Fibroblast of mammary gland (primary cell): ENCODE measurements at places on chromosomes 2 and 18.
A peak's percentile ranks its signal among the peaks of the same experiment; 100 is the strongest.

DNA sequence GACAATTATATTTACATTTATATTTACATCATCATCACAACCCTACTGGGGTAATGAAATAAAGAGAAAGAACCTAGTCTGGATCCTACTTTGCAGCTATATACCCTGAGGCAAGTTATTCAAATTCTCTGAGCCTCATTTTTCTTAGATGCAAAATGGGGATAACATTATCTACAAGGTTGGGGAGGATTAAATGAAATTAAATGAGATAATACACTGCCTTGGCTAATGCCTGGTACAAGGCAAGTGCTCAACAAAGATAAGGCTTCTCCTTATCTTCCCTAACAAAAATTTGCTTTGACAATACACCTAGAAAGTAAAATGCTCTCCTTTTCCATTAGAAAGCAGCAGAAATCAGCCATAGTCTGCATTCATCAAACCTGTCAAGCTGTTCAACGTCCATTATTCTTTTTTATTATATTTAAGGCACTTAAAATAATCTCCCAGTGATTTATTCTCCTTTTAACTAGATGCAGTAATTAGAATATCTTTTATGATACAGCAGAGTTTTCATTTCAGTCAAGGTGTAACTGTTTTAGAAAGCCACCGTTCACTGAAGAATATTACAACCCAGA lies 44.8 kb downstream of the TCF4 start:
- no peak for DNase-seq

GRCh38 chr2:15772681-15773080 lies 167.7 kb upstream of the MYCN start:
- DNase-seq = no peak

GRCh38 chr2:197191940-197192322 lies 118.6 kb downstream of the ANKRD44 start:
- no peak for DNase-seq

GRCh38 chr2:172172513-172173173 lies 69.9 kb upstream of the DLX2 start:
- peak; percentile 26 for DNase-seq

GRCh38 chr2:182912518-182912915 lies 46.1 kb upstream of the FRZB start:
- DNase-seq = no peak

DNA sequence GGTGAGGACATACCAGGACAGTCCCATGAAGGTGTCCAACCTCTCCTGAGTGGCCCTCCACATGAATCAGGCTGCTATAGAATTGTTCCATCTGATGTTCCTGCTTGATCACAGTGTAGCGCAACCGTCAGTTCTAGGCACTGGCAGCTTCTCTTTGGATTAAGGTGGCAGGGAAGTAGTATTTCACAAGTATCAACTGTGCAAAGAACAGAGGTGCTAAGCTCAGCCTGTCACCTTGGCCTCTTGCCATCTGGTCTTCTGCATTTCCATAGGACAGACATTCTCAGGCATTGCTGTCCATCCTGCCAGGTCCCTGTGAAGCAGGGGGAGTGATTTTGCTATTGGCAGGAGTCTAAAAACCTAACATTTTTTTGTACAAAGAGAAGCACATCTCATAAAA lies 182.2 kb upstream of the EPAS1 start:
- no peak for DNase-seq

GRCh38 chr2:152573168-152573567 lies 144.1 kb downstream of the PRPF40A start:
- DNase-seq = peak; percentile 97

- DNase-seq = no peak
Measured at GRCh38 chr2:73284296-73285158, at the start of gene FBXO41. Gene FBXO41 (minus strand): TSS chr2:73284478. CDS start chr2:73269630, 14,848 bp downstream.

DNA sequence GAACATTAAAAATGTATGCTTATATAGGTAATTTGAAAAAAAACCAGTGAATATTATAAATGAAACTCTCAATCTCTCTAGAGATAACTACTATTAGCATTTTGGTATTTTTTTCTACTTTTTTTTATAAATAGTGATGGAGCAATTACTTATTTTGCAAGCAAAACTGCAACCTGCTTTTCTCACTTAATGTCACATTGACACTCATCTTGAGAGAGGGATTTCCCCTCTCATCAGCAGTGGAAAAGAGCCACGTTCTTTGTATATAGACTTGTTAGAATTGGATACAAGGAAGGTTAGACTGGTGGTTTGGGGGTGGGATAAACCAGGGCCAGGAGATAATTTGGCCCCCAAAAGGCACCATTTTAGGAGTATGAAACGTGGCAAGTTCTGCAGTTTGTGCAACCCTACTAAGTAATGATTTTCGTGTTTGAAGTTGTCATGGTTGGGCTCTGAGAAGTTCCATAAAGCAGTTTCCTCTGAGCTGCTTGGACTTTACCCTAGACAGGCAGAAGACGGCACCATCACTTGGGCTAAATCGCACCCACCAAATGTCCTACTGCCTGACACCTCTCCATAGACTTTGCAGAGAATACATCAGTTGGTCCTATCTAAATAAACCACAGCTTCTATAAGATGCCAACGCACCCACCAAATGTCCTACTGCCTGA lies 194.0 kb downstream of the ACTR3 start:
- no peak for DNase-seq

DNA sequence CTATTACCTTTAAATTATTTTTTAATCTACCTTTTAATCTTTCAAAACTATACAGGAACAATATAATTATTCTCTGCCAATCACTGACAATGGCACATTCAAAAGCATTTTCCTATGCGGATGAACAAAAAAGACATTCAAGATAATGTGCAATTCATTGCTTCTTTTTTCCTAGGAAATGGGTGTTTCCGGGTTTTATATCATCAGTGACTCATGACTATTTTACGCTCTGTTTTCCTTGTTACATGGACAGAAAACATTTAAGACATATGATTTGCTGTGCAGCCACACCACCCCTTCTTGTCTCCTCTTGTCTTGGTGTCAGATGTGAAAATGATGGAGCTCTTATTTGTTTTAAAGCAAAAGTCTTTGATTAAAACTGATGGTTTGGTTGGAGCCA lies 184.7 kb upstream of the LINC00305 start:
- DNase-seq = no peak

- no peak for DNase-seq
Measured at GRCh38 chr2:47250586-47251403, 95.7 kb upstream of the STPG4 start.

DNA sequence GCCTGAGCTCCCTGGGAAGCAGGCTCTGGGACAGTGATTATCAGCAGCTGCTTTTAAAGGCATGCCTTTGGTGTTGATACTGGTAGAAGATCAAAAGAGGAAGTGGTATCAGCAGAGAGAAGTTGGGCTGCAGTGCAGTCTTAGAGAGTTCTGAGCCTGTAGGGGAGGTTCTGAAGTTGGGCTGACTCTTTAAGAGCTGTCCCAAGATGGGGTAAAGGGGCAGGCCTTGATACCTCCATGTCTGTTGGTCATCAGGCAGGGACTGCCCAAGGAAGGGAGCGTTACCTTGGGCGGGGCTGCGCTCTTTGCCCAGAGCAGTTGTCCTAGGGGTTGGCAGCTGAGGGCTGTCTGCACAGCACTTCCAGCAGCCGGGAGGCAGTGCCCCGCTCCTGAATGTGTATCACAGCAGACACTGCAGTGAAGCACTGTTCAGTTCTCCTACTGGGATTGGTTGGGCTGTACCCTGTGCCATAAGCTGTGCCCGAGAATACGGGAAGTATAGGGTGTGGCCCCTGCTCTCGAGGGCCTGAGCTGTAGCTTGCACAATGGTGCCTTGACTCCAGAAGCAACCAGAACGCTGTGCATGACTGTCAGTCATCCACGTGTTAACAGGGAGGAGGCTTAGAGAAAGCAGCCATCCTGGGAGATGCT lies 177.0 kb downstream of the CTIF start:
- DNase-seq = no peak

DNA sequence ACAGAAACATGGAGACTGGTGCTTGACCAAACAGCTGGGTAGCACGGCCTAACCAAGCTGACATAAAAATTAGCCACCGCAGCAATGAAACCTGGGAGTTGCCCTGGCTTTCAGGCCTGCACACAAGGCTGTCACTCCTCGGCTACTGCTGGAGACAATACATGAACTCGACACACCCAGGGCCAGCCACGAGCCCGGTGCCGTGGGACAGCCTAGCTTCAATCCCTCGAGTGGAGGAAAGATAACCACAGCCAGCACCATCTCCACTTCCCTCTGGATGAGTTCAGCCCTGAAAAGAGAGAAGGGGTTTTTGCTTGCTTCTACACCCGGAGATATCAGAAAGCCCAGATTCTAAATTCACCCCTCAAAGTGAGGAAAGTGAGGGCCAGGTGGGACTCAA lies 78.0 kb downstream of the BCL2L11 start:
- no peak for DNase-seq

DNA sequence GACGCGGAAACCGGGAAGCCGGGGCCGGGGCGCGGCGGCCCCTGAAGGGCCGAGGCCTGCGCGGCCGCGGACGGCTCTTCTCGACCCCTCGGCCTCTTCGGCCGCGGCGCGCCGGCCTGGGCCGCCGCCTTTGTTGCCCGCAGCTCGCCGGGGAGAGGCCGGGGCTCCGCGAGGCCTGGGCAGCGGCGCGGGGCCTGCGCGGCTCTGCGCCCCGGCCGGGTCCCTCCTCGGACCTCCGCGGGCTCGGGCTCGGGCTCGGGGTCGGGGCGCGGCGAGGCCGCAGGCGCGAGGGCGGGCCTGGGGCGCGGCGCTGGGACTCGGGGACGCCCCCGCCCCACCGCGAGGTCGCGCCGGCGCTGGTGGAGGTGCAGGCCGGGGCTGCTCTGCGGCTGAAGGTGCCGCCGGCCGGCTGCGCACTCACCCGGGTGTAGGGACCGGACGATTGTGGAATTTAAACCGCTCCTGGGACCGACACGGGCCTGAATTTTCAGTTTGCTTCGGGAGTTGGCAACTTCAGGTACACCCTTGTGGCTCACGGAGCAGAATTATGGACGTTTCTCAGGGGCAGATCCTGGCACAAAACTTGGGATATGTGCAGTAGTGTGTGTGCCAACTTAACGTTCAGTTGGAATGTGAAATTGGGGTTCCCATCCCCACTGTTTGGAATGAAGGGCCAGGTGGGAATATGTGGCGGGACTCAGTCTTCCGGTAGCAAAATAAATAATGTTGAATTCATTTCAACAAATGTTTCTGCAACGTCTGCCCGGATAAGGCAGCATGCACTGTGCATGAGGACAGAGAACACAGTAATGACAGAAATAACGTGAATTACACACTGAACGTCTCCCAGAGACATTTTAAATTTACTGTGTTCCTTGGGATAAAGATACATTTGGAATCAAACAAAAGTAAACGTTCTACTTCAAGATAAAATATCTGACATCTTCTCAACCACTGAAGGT lies 787 bp downstream of the SOCS6 start:
- DNase-seq = no peak

DNA sequence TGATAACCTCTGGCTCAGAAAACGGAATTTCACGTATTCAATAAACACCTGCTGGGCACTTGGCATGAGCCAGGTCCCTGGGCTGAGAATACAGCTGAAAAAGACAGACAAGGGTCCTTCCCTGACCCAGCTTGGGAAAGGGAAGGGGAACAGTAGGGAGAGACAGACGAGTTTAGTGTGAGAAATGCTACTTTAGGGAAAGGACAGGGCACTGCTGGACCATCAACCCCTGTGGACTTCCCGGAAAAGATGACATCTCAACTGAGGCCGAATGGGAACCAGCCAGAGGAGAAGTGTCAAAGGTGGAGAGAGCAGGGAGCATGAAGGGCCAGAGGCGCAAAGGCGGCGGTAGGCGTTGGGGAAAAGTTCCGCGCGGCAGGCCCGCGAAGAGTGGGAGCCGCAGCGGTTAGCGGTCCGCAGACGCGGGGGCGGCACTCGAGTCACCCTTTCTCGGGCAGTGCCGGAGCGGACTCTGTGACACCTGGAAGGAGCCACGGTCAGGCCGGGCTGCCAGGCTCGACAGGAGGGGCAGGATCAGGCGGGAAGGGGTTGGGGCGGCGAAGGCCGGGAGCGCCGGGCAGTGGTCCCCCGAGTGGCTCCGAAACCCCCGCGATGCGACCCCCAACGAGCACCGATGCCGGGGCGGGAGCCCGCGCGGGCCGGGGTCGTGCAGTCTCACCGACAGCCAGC lies 519 bp downstream of the TEX261 start:
- DNase-seq = no peak

DNA sequence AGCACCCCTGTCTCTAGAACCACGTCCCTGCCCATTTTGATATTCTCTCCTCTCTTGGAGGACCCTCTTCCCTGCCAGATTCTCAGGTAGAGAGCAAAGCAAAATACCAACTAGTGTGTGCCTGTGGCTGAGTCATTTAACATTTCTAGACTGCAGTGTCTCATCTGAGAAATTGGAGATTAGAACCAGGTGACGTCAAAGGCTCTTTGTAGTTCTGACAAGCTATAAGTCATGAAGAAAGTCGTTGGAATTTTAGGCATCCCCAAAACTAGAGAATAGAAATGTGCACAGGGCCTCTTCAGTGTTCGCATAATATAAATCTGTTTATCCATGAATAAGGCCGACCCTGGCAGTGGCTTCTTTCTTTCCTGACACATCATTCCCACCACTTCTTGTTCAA lies 74.4 kb upstream of the TANC1 start:
- DNase-seq = peak; percentile 78

DNA sequence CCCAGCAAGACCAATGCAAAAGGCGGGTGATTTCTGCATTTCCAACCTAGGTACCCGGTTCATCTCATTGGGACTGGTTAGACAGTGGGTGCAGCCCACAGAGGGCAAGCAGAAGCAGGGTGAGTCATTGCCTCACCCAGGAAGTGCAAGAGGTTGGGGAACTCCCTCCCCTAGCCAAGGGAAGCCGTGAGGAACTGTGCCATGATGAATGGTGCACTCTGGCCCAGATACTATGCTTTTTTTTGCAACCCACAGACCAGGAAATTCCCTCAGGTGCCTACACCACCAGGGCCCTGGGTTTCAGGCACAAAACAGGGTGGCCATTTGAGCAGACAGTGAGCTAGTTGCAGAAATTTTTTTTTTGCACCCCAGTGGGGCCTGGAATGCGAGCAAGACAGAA lies 662.6 kb upstream of the ACVR2A start:
- peak; percentile 9 for DNase-seq

DNA sequence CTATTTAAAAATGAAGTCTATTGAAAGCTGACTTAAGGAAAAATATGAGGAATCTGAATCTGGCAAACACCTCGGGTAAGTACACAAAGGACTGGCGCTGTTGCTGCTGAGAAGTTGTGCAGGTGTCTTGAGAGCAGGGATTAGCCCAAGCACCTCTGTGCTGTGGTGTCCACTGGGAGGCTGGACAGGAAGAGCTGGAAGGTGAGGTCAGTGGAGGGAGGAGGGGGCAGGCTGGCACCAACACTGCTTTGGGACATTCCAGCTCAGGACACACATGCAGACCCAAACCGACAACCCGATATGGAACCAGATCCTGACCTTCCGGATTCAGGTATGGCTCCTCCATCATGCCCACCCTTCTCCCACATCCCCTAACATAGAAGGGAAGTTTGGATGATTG lies 20.6 kb downstream of the FER1L5 start:
- DNase-seq = no peak

GRCh38 chr2:96391153-96391827 lies 55.7 kb downstream of the NCAPH start:
- no peak for DNase-seq

DNA sequence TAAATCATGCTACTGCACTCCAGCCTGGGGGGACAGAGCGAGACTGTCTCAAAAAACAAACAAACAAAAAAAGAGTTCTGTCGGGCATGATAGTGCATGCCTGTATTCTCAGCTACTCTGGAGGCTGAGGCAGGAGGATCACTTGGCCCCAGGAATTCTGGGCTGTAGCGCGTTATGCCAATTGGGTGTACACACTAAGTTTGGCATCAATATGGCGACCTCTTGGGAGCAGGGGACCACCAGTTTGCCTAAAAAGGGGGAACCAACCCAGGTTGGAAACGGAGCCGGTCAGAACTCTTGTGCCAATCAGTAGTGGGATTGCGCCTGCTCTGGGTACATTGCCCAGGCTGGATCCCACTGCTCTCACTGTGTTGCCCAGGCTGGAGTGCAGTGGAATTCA lies 49.7 kb downstream of the SDC1 start:
- DNase-seq = no peak
